ENCODE measurements at places on chromosomes 11 and 22.
A peak's percentile ranks its signal among the peaks of the same experiment; 100 is the strongest.

GRCh38 chr22:46362934-46363515 lies 27.5 kb downstream of the TRMU start:
- DNase-seq: no peak

GRCh38 chr11:35169112-35169511 lies 30.1 kb downstream of the CD44 start:
- DNase-seq: no peak

DNA sequence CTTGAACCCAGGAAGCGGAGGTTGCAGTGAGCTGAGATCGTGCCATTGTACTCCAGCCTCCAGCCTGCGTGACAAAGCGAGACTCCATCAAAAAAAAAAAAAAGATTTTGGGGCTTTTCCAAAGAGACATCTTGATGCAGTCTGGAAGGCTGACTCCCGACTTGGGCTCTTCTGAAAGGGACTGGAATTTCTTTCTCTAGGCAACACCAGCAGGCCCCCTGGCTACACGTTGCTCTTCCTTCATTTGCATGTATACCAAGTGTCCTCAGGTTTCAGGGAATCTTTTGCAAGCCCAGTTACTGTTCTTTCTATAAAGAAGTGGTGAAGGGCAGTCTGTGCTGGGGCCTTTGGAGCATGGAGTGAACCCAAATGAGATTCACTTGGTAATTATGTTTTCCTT lies 211.0 kb downstream of the GRIK4 start:
- DNase-seq: no peak

DNA sequence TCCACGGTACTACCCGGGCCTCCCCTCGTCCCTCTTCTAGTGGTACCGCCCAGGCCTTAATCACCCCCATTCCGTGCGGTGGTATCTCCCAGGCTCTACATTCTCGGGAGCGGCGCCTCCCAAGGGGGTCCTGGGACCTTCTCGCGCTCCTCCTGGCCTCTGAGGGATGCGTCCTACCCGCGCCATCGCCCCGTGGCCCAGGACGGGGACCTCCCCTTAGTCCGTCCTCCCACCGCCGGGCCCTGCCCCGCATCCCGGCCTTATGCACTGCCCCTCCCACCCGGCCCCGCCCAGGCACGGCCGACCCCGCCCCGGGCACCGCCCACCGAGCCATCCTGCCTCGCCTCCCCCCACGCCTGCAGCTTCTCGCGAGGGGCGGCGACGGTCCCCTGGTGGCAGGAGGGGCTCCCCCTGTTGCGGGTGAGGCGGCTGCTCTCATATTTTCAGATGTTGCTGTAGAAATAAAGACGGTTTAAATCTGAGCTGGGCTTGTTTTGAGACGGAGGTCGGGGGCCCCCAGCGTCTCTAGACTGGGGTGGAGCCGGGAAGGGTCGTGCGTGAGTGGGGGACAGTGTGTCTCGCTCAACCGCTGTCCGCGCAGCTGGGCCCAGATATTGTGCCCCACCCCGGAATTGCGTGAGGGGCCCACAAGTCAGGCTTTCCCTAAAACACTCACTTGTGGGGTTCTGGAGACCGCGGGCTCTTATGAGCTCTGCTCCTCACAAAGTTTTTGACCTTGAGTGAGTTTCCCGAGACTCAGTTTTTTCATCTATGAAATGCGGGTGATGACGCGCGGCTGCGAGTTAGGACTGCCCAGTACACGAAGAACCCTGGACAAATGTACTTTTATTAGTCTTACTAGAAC lies 828 bp upstream of the RAB1B start:
- peak; percentile 71 for DNase-seq

DNA sequence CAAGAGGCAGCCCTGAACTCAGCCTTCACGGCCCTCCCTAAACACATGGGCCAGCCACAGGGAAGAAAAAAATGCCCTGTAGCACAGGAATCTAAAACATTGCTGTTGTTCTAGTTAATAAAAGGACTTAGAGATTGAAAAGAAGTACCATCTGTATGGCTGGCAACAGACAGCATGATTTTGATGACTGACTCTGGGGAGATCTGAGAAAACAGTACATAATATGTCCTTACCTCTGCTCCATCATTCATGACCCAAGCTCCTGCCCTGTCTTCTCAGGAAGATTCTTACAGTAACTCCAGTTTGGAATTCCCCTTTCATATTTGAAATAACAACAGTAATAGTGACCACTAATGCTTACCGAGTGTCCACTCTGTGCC lies 244.2 kb downstream of the ETS1 start:
- no peak for DNase-seq

DNA sequence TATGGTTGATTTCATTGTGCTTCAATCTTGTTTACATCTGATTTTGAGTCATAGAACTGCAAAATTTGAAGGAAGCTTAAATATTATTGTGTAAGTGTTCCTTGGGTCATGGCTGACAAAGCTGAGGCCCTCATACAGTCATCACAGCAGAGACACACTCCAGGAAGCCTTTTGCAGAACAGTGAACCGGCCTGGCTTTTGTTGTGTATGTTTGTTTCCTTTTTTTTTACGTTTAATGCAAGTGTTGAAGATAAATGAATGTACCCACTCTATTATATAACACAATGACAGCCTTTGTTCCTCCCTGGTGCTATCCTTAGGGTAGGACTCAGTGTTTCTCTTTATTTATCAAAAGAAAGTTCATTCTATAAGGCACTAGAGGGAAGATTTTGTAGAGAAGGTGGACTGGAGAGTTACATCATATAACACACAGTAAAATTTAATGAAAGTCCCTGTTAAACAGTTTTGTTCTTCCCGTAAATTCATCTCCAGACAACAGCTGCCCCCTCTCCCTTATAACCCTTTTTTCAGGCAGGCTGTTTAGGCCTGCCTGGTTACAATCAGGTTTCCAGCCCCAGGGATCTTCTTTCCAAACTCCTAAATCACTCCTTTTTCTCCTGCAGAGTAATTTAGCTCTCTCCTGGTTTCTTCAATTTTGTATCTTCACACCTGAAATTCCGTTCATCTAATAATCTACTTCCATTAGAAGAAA lies 34.3 kb upstream of the CSTF3 start:
- no peak for DNase-seq

GRCh38 chr11:68816917-68817419 lies 24.7 kb downstream of the CPT1A start:
- no peak for DNase-seq

- DNase-seq: no peak
Measured at GRCh38 chr11:38990139-38990538, 2392.1 kb upstream of the RAG2 start.

DNA sequence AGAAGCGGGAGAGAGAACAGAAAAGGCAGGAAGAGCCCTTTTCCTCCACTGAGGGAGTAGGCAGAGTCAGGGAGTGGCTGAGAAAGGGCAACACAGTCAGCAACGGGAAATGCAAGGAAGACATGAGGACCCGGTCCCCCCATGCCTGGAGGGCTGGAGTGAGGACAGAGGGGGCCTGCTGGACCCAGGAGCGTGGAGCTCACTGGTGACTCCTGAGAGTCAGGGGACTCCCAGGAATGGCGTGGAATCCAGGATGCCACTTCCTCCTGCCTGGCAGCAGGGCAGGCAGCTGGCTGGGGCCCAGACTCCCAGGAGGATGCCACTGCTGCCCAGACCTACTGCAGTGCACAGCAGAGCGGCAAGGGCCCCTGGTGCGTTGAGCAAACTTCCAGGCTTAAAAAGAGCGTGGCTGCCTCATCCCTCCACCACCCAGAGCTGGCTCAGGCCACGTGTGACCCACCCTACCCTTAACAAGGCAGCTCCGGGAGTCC lies 11.3 kb downstream of the C11orf21 start:
- DNase-seq: no peak

GRCh38 chr11:120651836-120652235 lies 140.3 kb downstream of the GRIK4 start:
- no peak for DNase-seq

DNA sequence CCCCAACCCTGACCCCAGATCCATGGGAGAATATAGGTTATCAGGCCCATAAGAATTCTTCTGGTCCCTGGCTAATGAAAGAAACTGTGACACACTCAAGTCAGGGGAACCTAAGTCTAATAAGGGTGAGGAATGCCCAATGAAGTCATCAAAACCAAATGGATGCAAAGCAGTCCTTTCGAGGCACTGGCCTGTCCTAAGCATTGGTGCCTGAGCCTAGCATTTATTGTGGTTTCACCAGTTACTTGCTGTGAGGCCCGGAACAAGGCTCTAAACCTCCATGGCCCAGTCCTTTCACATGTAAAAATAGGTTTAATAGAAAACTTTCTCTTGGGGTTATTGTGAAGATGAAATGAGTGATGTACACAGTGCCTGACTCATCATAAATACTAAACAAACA lies 712.6 kb downstream of the DLG2 start:
- no peak for DNase-seq

- DNase-seq: peak; percentile 63
Measured at GRCh38 chr22:20247010-20247505, 21.1 kb downstream of the RTN4R start.

GRCh38 chr11:45926536-45927331 lies 4.3 kb downstream of the LARGE2 start:
- DNase-seq: no peak

DNA sequence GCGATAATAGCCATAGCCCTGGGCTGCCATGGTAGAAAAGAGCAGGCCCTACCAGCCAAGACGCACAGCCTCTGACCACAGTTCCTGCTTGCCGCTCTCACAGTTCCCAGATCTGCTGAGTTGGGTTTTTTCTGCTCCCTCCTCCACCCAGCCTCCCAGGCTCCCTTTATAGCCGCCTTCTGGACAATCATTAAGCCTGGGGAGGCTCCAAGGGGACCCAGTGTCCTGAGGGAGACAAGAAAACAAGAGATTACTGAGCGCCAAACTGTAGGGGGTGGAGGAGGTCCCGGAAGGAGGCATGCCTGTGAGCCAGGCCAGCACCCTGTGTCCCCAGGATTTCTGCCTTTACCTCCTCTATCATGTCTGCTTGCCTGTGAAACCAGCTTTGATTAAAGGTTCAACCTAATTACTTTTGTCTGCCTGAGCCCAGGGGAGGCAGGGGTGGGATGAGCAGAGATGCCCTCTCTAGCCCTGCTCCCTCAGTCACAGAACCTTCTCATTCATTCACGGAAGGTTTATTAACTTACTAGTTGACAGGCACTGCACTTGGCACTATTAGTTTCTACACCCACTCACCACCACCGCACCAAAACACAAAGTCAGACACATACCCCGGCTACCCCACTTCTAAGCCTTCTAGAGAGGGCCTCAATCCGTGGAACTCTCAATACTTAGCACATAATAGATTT lies 1.2 kb downstream of the SLC37A4 start:
- no peak for DNase-seq

DNA sequence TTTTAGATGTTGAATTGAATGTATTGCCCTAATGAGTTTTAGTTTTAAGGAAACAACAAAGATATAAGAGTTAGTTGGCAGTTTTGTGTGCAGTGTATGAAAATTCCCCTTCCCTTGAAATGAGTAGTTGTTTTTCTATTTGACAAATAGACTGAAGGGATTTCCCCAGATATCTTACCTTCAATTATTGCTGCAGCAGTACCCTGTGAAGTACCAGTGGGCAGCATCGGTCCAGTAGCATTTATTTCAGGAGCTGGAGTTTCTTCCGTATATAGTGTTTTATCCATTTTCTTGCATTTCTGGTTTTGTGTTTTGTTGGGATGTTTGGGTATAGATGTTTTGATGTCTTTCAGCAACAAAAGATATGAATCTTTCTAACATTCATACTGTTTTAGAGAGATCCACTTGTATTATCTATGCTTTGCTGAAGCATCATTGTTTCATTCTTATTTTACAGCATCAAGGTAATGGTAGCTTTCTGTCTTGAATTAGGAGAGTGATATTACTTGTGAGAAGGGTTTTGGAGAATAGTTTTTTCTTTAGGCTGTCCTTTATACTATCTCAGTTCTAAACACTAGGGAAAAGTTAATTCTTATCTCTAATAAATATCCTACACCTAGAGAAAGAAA lies 7.4 kb downstream of the KMT2A start:
- DNase-seq: no peak

DNA sequence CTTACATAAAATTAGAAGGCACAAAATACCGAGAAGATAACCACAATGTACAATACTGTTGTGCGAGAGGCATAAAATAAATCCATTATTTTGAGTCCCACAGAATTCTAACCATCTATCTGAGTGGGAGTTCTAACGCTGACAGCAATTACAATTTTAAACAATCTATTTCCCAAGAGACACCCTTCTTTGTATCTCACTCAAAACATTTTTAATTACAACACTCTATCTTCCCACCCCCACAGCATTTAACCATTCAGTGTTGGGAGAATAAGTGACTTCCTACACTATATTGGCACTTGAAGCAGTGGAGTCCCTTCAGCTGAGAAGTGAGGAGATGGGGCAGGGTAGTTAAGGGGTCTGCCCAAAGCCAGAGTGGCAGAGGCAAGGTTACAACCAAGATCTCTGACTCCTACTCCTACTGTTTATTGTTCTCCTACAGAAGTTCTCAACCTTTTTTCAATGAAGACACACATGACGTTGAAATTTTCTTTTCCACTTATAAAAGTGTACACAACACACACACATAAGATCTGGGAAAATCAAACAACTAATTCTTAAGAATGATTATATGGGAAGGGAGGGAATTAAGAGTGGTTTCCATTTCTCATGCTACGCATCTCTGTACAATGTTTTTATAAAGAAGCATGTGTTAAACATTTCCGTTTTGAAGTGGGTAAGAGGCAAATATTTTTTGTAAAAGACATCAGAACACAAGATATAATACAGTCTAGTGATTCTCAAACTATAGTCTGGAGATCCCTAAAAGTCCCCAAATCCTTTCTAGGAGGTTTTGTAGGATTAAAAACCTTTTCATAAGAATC lies 10.9 kb downstream of the SLC25A17 start:
- DNase-seq: no peak

GRCh38 chr11:76232026-76232665 lies 25.8 kb upstream of the WNT11 start:
- DNase-seq: no peak

GRCh38 chr22:45240104-45240809 lies 437 bp downstream of the KIAA0930 start:
- DNase-seq: peak; percentile 28

- no peak for DNase-seq
Measured at GRCh38 chr11:85310479-85310878, 316.7 kb downstream of the DLG2 start.

GRCh38 chr22:17788528-17789378 lies 14.5 kb upstream of the BID start:
- DNase-seq: no peak

GRCh38 chr11:30316237-30316636 lies 6.7 kb upstream of the ARL14EP start:
- DNase-seq: no peak
